ENCODE measurements at places on chromosomes 6 and 20. TPM values are rescaled to one million over a fixed set of nuclear protein-coding genes. Genes with fewer than 3 reads are reported as not detected.

The SLC22A1 gene
- total RNA-seq, result 2.2 TPM

GRCh38 chr6:109772883-109773431 is 81.9 kb downstream of the FIG4 start:
- H3K27me3 ChIP-seq, result no peaks in the 10 kb centered on the region
- peaks cover 8% of the 10 kb centered on the region for H3K36me3 ChIP-seq
- H3K4me3 ChIP-seq, result no peak overlapping the region
- H3K4me1 ChIP-seq, result peaks cover 7% of the 10 kb centered on the region
- no peak for DNase-seq

The SCAND1 gene
- 35.1 TPM for total RNA-seq

GRCh38 chr6:138989098-138989983 is 1.3 kb upstream of the REPS1 start:
- no peaks in the 10 kb centered on the region for H3K36me3 ChIP-seq
- no peak overlapping the region for H3K27ac ChIP-seq
- no peak for DNase-seq
- peaks cover 19% of the 10 kb centered on the region for H3K4me1 ChIP-seq

The DSE gene
- total RNA-seq, result 1.7 TPM

The ENPP4 gene
- 6.0 TPM for total RNA-seq

DNA sequence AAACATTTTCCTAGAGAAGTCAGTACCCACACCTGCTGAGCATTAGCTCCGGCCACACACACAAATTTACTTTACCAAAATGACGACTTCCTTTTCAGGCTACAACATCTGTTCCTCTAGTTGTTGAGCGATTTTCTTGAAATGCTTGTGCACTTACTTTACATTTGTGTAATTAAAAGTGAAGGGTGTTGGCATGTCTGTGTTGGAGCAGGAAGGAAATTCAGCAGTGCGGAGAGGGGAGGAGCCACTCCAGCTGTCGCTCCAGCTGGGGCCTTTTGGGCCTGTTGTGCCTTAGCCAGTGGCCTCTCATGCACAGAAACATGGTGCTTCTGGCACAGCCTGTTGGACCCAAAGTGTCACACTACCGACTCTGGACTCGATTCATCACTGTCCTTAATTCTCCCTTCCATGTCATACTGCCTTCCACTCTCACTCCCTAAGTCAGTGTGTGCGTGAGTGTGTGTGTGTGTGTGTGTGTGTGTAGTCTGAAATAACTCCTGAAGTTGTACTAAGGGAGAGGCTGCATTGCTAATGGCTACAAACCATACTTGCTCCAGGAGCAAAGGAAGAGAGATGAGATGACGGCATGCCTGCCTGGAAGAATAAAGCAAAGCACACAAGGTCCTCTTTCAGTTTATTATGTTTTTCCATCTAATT is 191.8 kb upstream of the ARG1 start:
- H3K36me3 ChIP-seq, result peaks cover 6% of the 10 kb centered on the region
- H3K27ac ChIP-seq, result no peak overlapping the region
- no peaks in the 10 kb centered on the region for H3K27me3 ChIP-seq
- no peak for DNase-seq

DNA sequence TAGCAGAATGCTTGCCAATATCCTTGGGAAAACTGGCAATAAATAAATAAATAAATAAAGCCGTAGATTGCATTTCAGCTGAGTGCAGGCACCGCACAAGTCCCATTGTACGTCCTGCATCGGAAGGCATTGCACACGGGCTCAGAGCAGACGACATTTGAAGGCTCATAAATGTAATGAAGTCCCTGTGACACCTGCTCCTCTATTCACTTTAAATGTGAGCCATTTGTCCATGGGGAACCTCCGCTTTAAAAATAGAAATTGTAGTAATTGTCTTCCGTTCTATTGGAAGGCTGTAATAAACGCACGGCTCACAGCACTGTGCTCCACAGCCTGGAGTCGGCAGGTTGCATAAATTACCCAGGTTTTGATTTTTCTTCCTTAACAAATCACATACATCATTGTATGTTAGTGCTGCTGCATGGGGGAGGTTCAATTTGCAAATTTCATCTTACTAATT is 32.6 kb downstream of the MYT1 start:
- H3K36me3 ChIP-seq, result no peaks in the 10 kb centered on the region
- no peak for DNase-seq
- no peaks in the 10 kb centered on the region for H3K27me3 ChIP-seq
- no peak overlapping the region for H3K27ac ChIP-seq

DNA sequence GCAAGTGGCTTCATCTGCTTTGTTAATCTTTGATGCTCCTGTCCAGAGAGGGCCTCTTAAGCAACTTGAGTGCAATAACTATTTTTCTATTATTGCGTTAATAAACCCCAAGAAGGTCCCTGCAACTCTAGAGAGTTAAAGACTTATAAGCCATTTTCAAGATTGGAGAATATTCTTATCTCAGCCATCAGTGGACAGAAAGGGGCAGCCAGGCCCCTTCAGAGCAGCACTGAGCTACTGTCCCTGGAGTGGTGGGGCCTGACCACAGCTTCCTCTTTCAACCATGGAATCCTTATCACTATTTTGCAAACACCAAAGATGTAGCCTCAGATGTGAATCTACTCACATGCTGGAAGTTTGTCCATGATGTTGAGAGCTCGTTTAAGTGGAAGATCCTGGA is 2.8 kb upstream of the MAS1L start:
- H3K27me3 ChIP-seq, result peaks cover 21% of the 10 kb centered on the region
- H3K4me3 ChIP-seq, result no peak overlapping the region
- no peak overlapping the region for H3K27ac ChIP-seq

The MAP7 gene
- total RNA-seq, result 1.1 TPM
